CD4-positive, alpha-beta T cell treated with Interleukin-10 for 1 hour (primary cell): ENCODE measurements at places on chromosomes 2 and 18.

GRCh38 chr18:56890632-56891031 lies 239.5 kb downstream of the WDR7 start:
- no peak for DNase-seq

DNA sequence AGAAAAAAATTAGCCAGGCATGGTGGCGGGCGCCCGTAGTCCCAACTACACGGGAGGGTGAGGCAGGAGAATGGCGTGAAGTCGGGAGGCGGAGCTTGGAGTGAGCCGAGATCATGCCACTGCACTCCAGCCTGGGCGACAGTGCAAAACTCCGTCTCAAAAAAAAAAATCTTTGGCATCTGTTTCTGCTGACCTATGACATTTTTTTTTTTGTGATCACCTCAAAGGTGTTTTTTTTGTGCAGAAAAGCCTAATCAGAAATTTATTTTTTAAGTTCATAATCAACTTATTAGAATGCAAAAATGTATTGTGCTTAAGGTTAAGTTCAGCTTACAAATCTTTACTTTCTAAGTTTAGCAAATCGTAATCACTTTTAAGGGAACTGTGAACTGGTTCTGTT lies 45.6 kb downstream of the NAB1 start:
- no peak for DNase-seq

DNA sequence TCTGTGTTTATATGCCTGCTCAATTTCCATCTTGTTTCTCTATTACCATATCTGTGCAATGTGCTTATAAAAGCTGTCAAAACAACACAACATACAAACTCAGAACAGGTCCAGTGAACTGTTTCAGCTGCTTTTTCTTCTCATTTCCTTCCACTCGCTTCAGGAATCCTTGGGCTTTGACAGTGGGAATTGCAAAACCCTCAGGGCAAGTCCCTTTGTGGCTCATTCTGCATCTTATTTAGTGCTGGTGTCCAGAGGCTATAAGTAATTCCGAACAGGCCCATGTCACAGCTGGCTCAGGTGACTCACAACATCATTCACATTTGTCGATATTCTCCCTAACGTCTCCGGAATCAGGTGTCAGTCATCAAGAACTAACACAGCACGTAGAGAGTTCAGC lies 309.9 kb upstream of the ZNF521 start:
- no peak for DNase-seq

GRCh38 chr2:234992196-234992595 lies 40.4 kb downstream of the SH3BP4 start:
- DNase-seq = no peak

GRCh38 chr2:170467568-170468422 lies 247.3 kb upstream of the SP5 start:
- DNase-seq = no peak

DNA sequence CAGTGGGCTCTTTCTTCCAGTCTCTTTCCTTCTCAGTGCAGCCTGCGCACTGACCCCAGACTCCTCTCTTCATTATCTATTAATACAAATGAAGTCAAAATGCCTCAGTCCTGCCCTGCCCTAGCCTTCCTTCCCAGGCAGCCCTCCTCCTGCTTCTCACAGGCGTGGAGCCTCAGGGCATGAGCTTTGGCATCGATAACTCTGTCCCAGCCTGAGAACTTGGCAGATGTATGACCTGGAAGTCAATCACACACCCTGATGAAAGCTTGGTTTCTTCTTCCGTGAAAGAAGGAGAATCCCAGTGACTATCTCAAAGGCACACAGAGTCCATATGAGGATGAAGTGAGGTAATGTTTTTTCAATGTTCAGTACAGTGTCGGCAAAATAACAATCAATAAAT lies 600.7 kb upstream of the ID2 start:
- no peak for DNase-seq

- DNase-seq = no peak
Measured at GRCh38 chr18:12571630-12572029, 86.3 kb downstream of the SPIRE1 start.
